Activated T-helper 9 cell treated with anti-CD3 and anti-CD28 coated beads, Interleukin-2, amount 50 U/mL, for 16 hours (primary cell): ENCODE measurements at places on chromosomes 1 and 21.

DNA sequence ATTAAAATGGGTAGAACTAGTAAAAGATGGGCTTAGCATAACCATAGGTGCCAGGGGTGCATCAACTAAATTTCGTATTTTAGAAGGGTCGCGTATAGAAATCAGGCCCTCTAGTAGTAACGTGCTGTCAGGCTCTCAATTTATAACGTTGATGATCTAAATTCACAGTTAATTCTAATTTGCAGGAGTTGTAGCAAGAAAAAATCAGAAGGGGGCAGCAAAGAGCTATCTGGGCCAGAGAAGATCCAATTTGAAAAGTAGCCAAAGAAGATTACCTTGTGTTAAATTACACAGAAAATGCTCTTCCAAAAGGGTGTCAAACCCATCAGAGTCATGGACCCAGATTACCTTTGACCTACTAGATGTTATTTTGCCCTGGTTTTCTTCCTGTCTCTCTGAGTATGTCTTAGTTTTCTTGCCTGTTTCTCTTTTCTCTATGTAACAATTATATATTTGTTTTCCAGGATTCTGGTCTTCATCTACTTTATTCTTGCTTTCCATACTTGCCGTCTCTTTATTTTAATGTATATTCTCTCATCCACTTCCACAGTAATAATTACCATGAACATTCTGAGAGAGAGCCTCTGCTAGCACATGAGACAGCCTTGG, 1030.9 kb downstream of the AMY1C start:
- DNase-seq, result no peak

- no peak for DNase-seq
These were observed 24.6 kb downstream of the ANGPTL3 start for GRCh38 chr1:62621907-62622306.

DNA sequence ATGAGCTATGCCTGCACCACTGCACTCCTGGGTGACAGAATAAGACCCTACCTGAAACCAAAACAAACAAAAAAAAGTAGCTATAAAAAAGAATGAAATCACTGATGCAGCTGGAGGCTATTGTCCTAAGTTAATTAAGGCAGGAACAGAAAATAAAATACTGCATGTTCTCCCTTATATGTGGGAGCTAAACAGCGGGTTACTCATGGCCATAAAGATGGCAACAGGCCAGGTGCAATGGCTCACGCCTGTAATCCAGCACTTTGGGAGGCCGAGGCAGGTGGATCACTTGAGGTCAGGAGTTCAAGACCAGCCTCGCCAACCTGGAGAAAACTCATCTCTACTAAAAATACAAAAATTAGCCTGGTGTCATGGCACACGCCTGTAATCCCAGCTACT, 152.7 kb downstream of the PIK3R3 start:
- no peak for DNase-seq

- no peak for DNase-seq
These were observed 5.2 kb upstream of the KIAA1614 start for GRCh38 chr1:180907313-180908055.

- DNase-seq, result no peak
These were observed 23.3 kb upstream of the PTGFRN start for GRCh38 chr1:116886291-116886878.

GRCh38 chr1:19435181-19435580, 50.2 kb downstream of the CAPZB start:
- no peak for DNase-seq

GRCh38 chr21:38597421-38597820, 99.1 kb upstream of the ERG start:
- no peak for DNase-seq

DNA sequence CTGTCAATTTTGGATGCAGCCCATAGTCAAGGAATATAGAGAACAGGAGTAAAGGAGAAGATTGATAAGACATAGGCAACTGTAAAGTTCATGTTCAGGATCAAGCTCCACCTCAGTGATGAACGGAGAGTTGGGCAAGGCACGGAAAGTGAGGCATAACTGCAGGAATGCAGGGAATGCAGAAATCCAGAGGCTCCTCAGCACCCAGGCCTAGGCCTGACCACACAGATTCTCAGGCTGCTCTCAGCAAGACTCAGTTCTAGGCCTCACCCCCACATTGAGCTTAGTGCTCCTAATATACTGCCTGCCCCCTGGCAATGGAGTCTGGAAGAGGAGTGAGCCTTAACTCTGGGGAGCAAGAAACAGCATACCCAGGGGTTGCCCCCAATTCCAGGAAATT, 36.3 kb upstream of the S1PR1 start:
- DNase-seq, result no peak

DNA sequence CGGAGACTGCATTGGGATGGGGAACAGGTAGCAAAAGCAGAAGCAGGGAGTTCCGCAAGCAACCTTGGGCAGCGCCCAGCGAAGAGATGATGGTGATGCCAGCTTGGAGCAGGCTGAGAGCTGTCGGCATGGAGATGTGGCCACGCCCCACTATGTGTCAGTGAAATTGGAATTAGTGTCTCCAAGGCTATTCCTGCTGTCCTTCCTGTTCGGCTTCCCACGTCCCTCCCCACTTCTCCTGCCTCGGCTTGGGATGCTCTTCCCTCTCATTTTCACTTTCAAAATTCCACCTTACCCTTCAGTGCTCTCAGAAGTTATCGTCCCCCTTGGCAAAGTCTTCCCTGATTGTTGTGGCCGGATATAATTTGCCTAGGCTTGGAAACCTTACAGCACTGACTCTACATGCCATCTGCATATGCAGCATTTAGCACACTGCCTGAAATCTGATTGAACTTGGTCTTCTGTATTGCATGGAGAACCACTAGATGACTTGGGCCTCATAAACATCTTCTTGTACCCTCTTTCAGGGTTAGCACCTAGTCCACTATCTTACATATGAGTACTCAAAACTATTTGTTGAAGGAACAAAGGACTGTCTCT, 270.7 kb upstream of the RUNX1 start:
- no peak for DNase-seq

DNA sequence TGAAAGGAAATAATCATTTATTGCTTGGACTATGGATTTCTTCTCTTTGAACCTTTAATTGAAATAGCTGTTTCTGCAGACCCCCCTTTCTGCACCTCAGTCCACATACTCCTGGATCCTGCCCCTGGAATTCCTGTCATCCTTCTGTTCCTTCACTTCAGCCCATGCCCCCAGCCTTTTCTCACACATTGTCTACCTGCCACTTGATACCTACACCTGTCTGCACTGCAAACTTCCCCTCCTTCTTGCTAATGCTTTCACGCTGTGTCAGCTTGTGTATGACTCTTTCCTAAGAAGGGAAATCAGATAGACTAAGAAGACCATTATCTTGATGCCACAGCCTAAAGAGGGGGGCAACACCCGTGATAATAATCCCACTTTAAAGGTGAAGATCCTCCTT, 80.3 kb upstream of the EXO1 start:
- no peak for DNase-seq

- no peak for DNase-seq
These were observed 59.0 kb upstream of the EDEM3 start for GRCh38 chr1:184813528-184814089.

DNA sequence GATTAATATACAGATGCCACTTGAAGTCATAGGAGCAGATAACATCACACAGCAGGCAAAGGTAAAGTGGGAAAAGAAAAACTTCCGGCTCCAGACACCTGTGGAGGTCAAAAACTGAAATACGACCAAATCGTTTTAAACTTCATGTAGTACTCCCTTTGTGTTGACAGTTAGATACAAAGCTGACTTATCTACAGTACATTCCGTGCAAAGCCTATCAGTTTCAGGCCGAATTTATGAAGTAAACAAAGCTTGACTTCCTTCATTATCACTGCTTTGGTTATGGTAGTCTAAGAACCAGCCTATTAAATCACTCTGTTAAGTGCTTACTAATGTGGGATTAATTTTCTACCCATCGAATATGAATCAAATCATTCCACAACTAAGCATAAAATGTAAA, 156.3 kb downstream of the SMYD3 start:
- DNase-seq, result no peak

DNA sequence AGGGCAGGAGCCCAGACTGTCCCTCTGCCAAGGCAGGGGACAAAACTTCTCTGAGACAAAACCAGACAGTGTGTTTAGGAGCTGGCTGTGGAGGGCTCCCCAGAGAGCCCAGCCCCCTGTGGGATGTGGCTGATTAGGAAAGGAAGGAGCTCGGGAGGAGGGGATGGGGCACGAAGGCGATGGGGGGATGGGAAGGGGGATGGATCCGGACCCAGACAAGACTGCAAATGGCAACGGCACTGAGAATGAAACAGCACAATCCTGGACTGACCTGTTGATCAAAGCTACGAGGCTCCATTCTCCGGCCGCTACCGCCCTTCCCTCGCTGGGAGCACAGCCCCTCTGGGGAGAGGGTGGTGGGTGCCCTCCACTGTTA, 33.1 kb downstream of the FOXO6 start:
- DNase-seq, result no peak

DNA sequence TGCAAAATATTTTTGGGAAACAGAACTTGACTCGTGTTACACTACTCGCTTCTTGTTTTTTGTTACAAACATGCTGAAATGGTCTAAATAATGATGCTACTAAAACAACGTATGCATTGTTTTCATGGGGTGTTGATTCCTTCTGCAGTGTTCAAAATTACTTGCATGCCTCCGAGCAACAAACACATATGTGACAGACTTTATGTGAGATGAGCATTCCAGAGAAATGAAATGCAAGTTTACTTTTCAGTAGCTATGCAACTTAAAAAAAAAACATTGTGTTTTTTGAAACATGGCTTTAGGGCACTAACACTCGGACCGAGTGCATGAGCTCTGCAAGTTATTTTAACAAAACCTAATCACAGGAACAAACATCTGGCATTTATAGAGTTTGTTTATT, 84.8 kb downstream of the CAMTA1 start:
- DNase-seq, result no peak

- DNase-seq, result no peak
These were observed 8.6 kb upstream of the PPFIA4 start for GRCh38 chr1:203017692-203018091.

DNA sequence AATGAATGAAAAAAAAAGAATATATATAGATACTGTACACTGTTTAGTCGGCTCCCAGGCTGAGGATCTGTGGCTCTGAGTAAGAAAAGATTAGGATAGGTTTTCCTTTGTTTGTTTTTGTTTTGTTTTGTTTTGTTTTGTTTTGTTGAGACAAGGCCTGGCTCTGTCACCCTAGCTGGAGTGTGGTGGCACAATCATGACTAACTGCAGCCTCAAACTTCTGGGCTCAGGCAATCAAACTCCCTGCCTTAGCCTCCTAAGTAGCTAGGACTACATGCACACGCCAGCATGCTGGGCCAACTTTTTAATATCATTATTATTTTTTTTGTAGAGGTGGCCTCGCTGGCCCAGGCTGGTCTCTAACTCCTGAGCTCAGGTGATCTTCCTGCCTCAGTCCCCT, 87.9 kb upstream of the PTBP2 start:
- no peak for DNase-seq

DNA sequence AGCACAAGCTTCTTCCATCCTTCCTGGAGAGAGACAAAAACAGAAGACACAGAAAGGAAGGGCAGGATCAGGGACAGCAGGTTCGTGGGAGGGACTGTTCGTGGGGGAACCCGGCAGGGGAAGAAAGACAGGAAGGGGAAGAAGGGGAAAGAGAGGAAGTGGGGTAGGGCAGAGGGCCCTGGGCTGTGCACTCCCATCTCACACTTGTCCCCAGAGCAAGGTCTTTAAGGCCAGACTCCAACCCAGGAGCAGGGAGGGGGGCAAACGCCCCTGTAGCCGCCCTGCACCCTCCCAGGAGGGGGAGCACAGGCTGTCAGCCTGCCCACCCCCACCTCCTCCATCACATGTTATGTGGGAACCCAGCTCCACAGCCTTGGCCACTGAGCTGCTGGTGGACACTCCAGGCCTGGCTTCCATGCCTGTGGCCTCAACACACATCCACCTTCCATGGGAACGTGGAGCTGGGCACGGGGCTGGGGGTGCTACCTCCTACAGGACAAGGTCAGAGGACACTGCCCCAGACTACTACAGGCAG, 9.3 kb downstream of the SLC19A1 start:
- DNase-seq, result no peak

GRCh38 chr1:52210044-52210443, 68.2 kb downstream of the ZFYVE9 start:
- DNase-seq, result no peak

DNA sequence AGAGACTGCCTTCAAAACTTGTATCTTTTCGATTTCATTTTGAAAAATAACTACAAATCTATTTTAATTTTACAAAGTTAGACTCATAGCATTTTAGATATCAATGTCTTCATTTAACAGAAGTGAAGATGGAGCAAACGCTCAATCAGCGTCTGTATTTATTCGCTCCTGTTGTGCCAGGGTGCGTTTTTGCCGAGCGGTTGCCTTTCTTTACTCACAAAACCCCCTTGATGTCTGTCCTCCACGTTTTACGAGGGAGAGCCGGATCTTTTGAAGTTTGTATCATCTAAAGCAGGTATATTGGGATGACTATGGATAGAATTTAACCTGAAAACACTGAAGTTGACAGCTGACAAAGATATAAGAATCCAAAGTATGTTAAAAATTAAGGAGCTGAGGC, 44.6 kb downstream of the MRPL39 start:
- no peak for DNase-seq

GRCh38 chr1:147349533-147349932, 107.0 kb downstream of the CHD1L start:
- DNase-seq, result no peak

DNA sequence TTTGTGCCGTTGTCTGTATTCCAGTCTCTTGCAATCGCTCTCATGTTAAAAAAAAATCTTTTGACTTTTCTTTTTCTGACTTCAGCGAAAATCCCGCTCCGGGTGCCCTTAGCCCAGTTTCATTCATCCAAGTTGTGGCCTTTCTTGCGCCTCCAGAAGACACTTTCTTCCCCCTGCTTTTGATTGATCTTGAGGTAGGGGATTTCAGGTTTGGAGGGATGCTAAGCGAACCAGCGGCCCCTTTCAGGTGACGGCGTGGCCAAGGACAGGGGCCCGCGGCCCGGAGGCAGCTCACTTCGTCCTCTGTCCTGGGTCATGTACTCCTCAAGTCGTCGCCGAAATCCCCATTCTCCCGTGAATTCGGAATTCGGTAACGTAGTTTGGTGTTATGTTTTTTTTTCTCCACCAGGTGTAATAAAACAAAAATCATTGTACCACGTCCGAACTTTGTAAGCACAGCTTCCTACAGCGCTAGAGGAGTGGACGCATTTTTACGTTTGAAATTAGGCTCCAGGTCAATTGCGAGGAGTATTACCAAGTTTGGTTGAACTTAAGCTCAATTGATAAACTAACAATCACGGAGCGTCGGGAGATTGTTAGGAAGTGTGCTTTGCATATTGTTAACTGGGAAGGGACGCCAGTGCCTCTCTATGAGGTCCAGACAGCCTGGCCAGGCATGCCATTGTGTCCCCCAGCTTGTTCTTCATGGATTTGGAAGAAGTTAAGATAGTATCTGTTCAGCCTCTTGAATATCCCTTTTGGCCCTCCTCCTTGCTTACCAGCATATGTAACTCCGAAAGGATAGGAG, 1.1 kb downstream of the MRPS6 start:
- no peak for DNase-seq

- DNase-seq, result no peak
These were observed 4.8 kb downstream of the FAM110D start for GRCh38 chr1:26163684-26164035.

GRCh38 chr1:22812993-22813790, 102.6 kb downstream of the EPHB2 start:
- no peak for DNase-seq
